Hepatic stellate cell (primary cell): ENCODE measurements at places on chromosomes 3 and 15.

DNA sequence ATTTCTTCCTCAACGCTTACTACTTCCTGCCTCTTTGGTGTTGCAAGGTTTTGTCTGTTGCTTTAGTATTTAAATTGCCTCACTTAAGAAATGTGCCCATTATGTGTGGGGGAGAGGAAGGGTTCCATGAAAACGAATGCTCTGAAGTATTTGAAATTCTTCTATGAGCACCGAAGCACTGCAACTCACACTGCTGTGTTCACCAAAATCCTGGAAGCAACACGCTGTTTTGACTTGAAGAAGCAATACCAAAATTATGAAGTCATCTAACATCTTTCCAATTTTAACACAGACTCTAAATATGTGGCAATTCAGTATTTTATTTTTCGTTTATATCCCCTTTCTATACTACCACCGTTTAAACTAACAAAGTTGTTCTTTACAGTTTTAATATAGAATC, 101.5 kb downstream of the RBMS3 start:
- DNase-seq: no peak

DNA sequence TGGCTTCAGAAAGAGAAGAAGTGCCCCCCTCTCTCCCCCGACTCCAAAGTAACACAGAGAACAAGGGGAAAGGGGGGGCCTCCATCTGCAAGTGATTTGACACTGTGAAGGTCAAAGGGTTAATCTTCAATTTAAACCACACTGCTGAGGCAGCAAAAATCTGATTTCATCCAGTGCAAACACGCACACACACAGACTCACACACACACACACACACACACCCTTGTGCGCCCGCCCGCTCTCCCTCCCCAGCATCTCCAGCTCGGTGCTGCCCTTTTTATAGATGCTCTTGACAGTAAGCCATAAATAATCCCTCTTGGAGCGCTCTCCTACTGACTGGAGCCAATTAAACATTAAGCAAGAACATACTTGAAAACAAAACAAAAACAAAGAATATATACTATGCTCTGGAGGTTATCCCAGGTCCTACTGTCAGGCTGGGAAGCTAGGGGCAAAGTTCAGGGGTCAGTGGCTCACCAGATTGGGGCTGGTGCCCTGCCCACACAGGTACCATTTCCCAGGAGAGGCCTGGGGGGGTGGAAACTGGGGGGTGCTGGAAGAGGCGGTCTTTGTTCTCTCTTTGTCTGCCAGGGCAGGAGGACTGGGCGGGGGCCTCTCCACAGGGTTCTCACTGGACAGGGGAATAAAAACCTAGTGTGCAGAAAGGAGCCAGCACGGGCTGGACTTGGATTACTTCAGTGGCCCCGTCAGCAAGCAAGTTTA, 16.3 kb downstream of the BMF start:
- no peak for DNase-seq

- no peak for DNase-seq
Observed at GRCh38 chr3:27714146-27714526, 8.0 kb downstream of the EOMES start.

- DNase-seq: no peak
Observed at GRCh38 chr3:81005992-81006391, 755.5 kb downstream of the GBE1 start.

DNA sequence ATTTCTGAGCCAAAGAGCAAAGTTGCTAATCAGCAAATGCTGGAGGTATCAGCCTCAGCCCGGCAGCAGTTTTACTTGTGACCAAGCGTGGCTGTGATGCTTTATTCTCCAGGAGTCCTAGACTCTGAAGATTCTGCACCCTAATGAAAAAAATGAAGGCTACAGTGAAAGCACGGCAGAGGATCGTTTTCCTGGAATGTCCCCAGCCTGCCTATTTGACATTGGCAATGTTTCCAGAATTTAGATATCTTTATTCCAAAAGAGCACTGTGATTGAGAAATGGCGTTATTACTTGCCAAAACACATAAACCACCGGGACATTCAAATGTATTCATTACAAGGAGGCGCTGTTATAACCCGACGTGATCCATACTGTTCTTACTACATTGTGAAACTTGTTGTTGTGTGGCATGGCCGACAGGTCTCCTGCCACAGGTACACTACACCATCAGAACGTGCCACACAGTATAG, 263.8 kb downstream of the SLCO3A1 start:
- no peak for DNase-seq

DNA sequence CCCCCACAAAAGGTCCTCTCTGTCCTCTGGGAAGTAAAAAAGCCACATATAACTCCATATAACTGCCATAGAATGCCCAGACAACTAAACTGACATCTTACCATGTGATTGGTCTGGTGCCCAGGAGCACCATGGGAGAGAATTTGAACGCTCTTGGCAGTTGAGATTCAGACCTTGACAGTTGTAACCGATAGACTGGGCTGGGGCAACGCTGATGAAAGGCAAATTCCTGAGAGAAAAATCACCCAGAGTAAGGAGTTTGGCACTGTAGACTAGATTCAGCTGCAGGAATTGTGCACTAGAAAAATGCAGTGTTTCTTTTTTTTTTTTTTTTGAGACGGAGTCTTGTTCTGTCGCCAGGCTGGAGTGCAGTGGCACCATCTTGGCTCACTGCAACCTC, 240.5 kb downstream of the SOX2 start:
- no peak for DNase-seq

GRCh38 chr3:141243271-141243707, 11.7 kb downstream of the PXYLP1 start:
- DNase-seq: peak; percentile 44

DNA sequence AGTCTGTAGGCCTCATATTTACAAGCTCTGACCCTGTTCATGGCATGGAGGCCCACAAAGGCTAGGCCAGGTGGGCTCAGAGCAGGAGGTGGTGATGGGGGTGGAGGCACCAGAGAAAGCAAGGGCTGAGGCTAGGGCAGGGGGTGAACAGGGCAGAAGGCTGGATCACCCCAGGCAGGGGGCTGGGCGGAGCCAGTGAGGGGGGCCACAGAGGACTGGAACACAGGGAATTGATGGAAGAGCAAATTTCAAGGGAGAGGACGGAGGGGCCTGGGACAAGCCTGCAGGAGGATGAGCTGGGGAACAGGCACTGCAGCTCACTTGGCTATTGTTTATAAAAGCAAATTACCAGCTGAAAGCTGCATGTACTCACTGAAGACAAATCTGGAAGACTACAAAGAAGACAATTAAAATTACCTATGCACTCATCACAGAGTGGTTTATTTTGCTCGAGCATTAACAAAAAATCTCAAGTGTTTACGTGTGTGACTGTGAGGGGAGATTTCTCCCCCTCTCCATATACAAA, 11.0 kb downstream of the TNFAIP8L3 start:
- DNase-seq: no peak

DNA sequence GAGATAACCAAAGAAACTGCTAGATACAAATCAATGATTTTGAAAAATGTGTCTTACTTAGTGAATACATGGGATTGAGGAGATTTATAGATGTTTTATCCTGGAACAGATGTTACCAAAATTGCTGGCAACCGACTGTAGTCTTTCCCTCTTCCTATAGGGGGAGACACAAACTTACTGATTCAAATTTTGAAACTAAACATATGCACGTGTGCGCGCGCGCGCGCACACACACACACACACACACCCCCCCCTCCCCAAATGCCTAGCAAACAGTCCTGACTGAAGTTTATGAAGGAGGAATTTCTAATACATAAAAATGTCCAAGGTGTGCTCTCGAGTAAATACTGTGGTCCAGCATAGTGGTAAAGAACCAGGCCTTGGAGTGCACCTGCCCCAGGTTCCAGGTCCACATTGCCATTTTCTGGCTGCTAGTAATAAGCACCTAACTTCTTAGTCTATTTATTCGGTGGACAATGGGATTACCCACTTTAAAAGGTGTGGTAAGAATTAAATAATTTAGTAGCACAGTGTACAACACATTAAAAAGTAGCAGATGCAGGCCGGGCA, 18.5 kb upstream of the C3orf62 start:
- no peak for DNase-seq

- no peak for DNase-seq
Observed at GRCh38 chr15:64344651-64345294, 11.2 kb downstream of the CSNK1G1 start.

- no peak for DNase-seq
Observed at GRCh38 chr3:194785315-194785714, 99.6 kb downstream of the FAM43A start.

DNA sequence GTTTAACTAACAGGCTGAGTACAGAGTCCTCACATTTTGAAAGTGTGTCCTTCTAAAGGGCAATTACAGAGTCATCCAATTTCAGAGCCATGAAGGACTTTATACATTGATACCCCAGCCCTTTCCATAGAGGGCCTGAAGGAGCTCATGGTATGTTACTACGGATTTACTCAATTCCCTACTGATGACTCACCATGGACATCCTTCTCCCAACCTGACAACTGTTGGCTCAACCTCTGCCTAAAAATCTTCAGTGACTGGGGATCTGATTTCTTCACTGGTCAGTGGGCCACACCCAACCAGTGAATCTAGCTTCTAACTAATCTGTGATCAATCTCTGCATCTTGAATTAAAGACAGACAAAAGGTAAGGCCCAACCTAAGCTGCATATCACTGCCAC, 963.4 kb upstream of the CFAP20DC start:
- no peak for DNase-seq

DNA sequence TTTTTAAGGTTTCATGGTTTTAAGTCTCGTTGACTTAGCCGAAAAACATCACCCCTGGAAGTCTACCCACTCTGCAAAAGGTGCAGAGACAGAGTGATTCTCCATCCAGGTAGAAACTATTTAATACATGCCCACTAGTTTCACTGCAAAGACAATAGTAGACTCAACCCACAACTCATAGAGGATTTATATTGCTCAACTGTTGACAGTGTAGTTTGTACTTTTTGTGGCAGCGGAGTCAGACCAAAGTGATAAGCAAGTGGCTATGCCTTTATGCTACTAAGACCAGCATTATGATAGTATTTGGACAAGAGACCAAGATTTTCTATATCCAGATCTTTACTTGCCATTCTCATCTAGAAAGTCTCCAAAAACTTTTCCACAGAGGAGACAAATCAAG, 98.8 kb upstream of the ZBTB20 start:
- DNase-seq: no peak

- peak; percentile 31 for DNase-seq
Observed at GRCh38 chr3:189233225-189233858, 61.6 kb downstream of the TPRG1 start.

DNA sequence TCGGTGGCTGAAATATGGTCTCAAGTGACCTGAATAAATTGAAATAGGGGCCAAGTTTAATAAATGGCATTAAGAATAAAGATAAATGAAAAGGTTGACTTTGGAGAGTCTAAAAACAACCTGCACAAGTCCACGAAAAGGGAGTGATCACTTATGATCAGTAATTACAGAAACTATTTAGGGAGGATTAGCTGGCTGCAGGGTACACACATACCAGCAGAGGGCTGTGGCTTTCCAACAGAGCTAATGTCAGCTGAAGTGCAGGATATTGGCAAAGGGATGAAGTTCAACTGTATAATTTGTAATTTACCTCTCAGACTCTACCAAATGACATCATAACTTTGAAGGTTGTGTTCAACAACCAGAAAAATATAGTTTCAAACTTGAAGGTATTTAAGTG, 86.8 kb downstream of the SYNPR start:
- DNase-seq: no peak

DNA sequence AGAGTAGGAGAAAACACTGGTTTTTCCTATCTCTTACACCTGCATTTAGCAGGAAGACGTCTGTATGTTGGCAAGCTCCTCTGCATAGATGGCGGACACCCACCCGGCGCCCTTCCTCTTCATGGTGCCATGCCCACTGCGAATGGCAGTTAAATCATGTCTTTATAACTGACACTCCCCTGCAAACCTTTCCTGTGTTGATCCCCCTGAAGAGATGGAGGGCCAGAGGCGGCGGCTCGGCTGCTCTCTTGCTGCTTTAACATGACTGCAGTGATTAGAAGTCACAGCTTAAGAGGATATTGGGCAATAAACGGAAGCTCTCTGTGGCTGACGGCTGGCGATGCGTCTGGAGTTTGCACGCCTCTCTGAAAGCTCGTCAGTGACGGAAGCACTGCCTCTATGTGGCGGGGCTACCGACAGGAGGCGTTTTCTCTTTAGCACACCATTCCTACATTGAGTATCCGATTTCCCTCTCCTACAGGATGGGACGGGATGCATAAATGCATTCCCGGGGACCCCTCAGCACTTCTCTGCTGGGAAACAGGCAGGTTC, 25.5 kb upstream of the SNRPA1 start:
- peak; percentile 24 for DNase-seq

DNA sequence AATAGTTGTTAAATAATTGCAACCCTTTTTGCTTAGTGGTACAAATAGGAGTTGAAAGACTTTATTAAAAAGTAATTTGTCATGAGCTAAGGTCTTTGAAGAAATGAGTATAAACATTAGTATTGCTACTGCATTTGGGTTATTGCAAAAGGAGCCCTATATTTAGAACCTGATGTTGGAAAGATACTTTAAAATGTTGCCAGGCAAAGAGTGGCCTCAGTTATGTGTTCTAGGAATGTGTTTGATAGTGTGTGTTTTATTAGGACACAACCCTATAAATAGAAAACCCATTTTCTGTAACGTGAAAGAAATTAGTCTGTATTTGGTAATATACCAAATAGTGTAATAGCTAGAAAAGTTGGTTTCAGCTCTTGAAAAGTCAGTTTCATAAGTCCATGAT, 10.7 kb downstream of the VPS8 start:
- no peak for DNase-seq
